Thoracic aorta (tissue), 2 donors: ENCODE measurements at places on chromosomes 16 and 17. TPM values are rescaled to one million over a fixed set of nuclear protein-coding genes. Genes with fewer than 3 reads are reported as not detected.

The UTP4 gene
- 44.5 TPM for total RNA-seq

The SGCA gene
- 95.5 TPM for total RNA-seq

The UBB gene
- total RNA-seq = 520 TPM

The HNF1B gene
- not detected for total RNA-seq
